Stimulated activated CD4-positive, alpha-beta T cell treated with anti-CD3 and anti-CD28 coated beads, Interleukin-4, amount 100 ng/mL, for 24 hours (primary cell): ENCODE measurements at places on chromosomes 2 and 18.
A peak's percentile ranks its signal among the peaks of the same experiment; 100 is the strongest.

GRCh38 chr2:237725661-237726060 lies 72.9 kb upstream of the RBM44 start:
- DNase-seq: no peak

DNA sequence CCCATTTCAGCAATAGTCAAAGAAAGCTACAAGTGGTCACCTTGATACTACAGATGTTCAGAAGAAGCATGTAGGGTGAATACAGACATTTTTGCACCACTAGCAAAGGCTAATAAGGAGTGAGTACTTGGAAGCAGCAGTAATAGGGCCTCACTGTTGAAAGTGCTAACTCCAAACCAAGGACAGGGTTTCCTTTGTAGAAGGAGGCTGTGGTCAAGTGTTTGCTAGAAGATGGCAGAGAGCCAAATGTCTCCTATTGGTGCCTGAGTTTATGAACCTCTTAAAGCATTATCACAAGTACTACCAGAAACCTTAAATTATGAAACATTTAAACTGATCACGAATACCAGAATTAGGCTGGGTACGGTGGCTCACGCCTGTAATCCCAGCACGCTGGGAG lies 308.1 kb downstream of the ZEB2 start:
- no peak for DNase-seq

GRCh38 chr2:227033471-227034148 lies 130.4 kb downstream of the COL4A4 start:
- peak; percentile 14 for DNase-seq

GRCh38 chr2:198852248-198852647 lies 605.5 kb downstream of the SATB2 start:
- DNase-seq: no peak

GRCh38 chr18:52624702-52625101 lies 284.7 kb downstream of the DCC start:
- no peak for DNase-seq

GRCh38 chr18:50748243-50749229 lies 71.3 kb downstream of the MRO start:
- DNase-seq: no peak

- no peak for DNase-seq
Observed at GRCh38 chr2:57443973-57444521, 602.6 kb upstream of the VRK2 start.

GRCh38 chr18:463827-464541 lies 36.5 kb downstream of the COLEC12 start:
- no peak for DNase-seq

GRCh38 chr2:38092196-38092902 lies 16.4 kb upstream of the CYP1B1 start:
- no peak for DNase-seq

DNA sequence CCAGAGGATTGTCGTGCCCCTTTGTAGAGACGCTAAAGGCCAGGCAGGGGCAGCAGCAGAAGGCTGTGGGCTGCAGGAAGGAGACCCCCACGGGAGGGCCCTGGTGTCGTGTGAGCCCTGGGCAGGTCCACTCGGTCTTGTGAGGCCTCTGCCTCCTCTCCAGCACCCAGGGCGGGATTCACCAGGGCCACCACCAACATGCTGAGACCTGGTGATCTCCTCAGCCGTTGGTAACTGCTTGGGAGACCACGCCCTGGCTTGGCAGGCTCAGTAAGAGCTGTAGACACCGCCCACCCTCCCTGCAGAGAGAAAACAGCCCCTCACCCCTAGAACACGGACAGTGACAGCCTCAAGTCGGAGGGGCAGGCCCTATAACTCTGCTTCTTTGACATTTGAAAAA lies 21.1 kb downstream of the MBP start:
- no peak for DNase-seq

DNA sequence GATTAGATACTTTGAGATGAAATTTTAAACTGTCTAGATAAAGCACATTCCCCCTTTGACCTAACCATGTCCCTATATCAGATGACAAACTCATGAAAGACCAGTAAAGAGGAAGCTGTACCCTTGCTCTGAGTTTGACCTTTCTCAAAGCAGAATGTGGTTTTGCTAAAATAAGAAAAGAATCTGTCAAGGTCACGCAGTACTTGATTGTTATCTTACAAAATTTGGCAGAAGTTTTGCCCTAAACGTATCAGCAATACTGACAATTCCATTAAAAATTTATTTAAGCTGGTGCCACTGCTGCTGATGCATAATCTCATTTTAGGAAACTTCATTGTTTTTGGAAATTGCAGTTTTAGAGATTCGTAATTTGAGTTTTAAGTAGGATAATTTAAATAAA lies 31.2 kb upstream of the GALM start:
- no peak for DNase-seq

DNA sequence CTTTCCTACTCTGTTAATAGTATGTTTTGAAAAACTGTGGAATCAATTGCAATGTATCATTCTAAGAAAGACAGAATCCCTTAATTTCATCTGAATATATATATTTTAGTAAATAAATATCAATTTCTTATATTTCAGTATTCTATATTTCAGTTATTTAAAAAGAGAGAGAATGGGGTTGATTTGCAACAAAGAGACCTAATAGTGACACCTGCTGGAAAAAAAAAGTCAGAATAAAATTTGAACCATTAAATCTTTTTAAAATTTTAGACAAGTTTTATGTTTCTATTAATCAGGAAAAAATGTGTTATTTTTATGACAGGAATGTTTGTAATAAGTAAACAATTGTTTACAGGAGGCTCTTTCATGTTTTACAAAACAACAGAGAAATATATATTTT lies 20.7 kb upstream of the CCNT2 start:
- no peak for DNase-seq

DNA sequence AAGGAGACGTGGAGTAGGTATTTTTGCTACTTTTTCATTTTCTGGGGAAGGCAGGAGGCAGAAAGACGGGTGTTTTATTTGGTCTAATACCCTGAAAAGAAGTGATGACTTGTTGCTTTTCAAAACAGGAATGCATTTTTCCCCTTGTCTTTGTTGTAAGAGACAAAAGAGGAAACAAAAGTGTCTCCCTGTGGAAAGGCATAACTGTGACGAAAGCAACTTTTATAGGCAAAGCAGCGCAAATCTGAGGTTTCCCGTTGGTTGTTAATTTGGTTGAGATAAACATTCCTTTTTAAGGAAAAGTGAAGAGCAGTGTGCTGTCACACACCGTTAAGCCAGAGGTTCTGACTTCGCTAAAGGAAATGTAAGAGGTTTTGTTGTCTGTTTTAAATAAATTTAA lies 3.4 kb downstream of the FZD7 start:
- no peak for DNase-seq

DNA sequence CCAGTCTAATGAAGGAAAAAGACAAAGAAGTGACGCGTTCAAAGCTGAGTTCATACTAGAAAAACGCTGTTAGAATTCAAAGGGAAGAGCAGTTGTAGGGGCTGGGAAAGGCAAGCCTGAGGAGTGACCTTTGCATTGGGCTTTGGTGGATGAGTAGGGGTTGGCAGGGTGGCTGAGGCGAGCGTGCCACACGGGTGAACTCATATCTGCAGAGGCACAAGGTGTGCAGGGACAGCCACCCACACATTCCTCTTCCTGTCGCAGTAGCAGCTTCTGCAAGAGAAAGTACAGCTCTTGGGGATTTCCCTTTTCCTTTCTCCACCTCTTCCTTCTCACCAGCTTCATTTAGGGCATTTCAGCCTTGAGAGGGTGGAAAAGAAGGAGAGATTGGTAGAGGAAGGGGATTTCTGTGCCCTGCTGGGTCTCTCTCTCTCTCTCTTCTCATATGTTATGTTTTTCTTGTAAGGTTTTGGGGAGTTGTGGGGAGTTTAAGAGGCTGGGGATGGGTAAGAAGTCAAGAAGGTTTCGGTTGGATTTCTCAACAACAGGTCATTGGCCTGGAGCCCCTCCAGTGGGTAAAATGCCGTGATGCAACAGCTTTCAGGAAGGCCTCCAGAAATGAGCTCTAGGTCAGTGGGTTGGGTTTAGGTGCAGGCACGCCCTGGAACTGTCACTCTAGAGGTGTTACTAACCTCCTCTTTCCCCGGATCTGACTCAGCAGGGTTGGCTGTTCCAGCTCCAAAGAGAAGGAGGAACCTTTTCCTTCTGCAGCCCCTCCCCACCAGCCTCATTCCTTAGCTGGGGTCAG lies 40.1 kb downstream of the ODC1 start:
- peak; percentile 74 for DNase-seq

DNA sequence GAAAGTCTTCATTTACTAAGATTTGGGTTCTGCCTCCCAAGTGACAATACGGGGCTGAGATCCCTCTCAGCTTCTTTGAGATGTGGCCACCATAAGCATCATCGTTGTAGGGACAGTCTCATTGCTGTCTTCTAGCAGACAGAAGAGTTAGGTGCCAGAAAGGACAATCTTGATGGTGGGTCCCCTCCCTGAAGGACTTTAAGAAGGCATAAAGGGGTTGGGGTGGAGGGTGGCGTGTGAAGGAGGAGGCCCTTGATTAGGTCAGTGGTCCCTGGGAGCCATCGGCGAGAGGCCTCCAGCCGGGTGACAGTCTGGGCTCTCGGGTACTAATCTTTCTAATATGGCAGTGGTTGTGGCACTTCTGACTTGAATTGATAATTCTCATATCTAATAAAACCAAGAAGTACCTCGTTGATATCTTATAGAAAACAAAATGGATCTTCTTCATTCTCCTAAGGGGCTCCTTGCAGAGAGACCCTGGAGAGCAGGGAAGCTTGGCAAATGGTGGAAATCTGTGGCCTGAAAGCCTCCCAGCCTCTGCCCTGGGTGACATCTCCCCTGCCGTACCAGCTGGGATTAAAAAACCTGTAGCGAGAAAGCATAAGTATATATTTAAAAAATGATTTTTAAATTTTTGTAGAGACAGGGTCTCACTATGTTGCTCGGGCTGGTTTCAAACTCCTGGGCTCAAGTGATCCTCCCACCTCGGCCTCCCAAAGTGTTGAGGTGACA lies 7.2 kb upstream of the PSMD1 start:
- DNase-seq: no peak

GRCh38 chr2:171346723-171347557 lies 86.8 kb downstream of the METTL8 start:
- no peak for DNase-seq
